Activated naive CD4-positive, alpha-beta T cell treated with Interleukin-2 at 50 U/mL for 16 hours (primary cell): ENCODE measurements at places on chromosomes 12 and 14.

DNA sequence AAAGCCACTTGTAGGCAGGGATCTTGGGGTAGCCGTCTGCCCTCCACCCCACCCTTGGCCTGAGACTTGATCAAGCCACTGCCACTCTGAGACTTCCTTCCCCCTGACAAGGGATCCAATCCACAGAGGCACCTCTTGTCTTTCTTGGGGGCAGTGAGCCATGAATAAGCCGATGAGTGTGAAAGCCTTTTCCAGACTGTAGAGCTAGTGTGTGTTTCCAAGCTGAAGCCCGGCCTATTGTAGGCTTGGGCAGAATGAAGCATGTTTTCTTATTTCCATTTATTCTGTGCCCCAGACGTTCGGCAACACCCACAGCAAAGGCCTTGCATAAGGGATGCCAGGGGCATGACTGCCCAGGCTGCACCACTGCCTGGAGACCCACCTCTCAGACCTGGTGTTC, 991.6 kb downstream of the BCL11B start:
- DNase-seq: no peak

GRCh38 chr12:90261283-90261682, 552.6 kb upstream of the ATP2B1 start:
- DNase-seq: no peak

- no peak for DNase-seq
These were observed 29.9 kb upstream of the YBX3 start for GRCh38 chr12:10753059-10753458.

DNA sequence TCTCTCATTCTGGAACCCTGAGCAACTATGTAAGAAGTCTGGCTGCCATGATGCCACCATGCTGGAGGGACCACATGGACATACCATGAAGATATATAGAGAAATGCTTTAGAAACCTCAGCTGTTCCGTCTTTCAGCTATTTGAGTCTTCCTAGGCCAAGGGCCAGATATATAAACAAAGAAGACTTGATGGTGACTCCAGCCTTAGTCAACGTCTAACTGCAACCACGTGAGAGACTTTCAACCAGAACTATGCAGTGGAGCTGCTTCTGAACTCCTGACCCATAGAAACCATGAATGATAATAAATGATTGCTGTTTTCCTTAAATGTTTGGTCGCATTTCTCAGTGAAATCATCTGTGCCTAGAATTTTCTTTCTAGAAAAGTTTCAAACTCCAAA, 20.0 kb upstream of the KITLG start:
- no peak for DNase-seq

DNA sequence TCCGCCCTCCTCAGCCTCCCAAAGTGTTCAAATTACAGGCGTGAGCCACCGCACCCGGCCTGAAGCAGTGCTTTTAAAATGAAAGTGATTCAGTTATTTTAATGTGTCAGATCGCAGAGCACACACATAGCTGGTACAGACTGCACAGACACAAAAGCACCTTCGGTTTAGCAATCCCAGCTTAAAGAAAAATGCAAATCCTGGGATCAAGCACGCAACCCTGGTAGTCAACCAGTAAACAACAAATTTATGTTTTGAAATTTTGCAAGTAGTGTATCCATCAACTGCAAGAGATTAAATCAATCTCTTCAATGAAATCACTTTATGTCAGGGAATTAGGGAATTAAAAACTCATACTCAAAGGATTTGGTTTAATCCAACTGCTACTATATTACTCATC, 28.4 kb downstream of the SLC38A1 start:
- DNase-seq: no peak

GRCh38 chr12:106657488-106657887, 74.7 kb downstream of the RFX4 start:
- no peak for DNase-seq

GRCh38 chr12:30630076-30630978, 65.3 kb downstream of the IPO8 start:
- DNase-seq: no peak

DNA sequence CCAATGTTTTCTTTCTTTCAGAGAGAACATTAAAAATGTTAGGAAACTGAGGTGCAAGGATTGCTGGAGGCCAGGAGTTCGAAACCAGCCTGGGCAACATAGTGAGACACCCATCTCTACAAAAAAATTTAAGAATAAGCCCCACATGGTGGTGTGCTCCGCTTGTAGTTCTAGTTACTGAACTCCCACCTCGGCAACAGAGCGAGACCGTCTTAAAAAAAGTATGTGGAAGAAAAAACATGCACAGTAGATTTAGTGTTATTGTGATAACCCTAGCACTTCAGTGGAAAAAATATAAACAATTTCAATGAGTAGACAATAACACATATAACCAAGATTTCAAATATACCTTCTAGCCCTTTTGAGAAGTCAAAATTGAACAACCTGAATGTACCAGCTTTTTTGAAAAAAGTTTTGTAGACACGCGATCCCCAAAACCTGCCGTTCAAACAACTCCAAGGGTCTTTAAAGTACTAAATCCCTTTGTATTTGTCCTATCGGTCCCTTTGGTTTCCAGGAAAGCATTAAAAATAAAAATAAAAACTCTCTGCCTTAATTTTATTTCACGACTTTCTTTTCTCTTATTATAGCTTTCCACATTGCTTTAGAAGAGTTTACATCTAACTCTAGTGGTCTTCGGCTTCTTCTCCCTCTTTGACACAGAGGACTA, 1.0 kb upstream of the ANO6 start:
- DNase-seq: no peak

DNA sequence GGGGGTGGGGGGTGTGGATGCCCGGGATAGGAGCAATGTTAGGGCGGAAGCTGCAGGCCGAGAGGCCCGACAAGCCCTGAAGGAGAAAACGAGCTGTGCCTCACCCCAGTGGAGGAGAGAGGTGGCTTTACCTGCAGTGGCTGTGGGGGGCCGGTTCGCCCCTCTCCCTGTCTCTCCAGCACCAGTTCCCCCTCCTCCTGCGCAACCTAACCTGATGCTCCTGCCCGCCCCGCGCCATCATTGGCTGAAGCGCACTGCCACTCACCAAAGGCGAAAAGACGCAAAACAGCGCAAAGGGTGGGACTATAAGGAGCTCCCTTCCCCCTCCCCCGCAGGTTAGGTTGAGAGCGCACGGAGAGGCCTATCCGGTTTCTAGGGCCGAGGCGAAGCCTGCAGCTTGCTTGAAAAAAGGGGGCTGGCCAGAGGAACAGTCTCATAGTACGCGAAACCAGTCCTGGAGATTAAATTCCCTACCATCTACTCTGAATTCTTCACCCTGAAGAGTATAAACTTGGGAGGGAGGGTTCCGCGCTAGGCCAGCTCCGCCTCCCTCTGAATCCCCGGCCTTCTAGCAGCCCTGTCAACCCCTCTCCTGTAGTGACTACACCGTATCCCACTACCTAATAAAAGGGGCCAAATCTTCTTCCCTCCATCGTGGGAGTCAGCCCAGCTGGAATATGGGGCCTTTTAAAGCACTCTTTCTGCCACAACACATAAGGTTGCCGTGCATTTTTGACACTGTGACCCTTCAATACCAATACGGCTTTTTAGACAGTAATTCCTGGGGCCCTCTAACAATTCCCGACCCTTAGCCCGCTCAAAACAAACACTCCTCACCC, 18.6 kb downstream of the CHD8 start:
- peak; percentile 99 for DNase-seq

GRCh38 chr14:73944432-73945158, 5.3 kb downstream of the FAM161B start:
- no peak for DNase-seq

- DNase-seq: no peak
These were observed 5.8 kb downstream of the KTN1 start for GRCh38 chr14:55585854-55586253.

DNA sequence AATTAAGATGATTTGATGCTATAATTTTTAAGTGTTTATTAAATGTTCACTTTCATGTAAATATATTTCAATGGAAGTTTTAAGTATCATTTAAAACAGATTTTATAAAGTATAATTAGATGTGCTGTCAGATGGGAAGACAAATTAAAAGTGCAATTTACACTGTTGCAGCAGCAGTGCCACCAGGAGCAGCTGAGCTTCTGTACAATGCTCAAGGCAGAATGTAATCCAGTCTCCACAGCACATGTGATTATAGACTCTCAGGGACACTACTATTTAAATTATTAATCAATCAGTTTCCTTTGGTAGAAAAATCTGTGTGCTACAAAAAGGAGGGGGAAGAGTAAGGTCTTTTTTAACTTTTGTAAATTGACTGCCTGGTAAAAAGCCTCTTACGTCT, 285.7 kb upstream of the USP15 start:
- no peak for DNase-seq

GRCh38 chr14:34713681-34714319, 593 bp downstream of the CFL2 start:
- DNase-seq: peak; percentile 58

GRCh38 chr14:97878206-97878605, 1081.0 kb downstream of the VRK1 start:
- DNase-seq: no peak

GRCh38 chr12:60834806-60835205, 1239.0 kb downstream of the SLC16A7 start:
- DNase-seq: no peak

GRCh38 chr12:98370976-98371375, 144.4 kb upstream of the TMPO start:
- no peak for DNase-seq

DNA sequence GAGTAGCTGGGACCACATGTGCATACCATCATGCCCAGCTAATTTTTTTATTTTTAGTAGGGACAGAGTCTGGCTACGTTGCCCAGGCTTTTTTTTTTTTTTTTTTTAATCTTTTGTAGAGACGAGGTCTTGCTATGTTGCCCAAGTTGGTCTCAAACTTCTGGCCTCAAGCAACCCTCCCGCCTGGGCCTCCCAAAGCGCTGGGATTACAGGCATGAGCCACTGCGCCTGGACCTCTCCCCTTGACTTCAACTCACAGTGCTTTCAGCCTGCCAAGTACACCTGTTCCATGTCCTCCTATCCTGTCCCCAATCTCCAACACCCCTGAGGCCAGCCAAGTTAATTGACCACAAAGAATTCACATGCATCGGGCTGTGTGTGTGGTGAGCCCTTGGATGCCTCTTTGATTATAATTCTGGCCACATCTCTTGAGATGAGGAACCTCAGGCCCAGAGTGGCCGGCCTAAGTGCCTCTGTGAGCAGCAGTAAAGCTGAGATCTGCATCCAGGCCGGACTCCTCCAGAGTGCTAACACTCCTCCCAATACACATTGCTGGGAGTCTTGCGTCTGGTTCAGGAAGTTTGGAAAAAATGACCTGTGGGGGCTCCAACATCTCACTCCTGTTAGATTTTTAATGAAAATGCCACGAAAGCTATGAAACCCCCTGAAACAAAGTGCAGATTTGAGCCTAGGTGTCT, 6.8 kb downstream of the RAB35 start:
- DNase-seq: no peak

DNA sequence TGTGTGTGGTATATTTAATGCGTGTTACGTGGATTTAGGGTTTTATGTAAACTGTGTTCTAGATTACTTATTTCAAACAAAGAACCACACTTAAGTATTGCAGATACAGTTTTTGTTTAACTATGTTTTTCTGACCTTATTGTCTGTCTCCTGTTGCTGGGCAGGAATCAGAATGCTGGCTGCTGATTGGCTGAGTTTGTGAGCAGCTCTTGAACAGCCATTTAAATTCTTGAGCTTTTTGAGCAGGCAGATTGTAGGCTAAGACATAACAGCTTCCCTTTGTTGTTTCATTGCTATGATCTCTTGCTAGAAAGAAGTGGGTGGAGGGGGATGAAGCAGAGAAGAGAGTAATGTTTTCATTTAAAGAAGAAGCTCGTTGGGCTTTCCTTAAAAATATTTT, 52.2 kb downstream of the ATF7IP start:
- peak; percentile 65 for DNase-seq

GRCh38 chr14:36442824-36443241, 77.2 kb downstream of the NKX2-1 start:
- no peak for DNase-seq

DNA sequence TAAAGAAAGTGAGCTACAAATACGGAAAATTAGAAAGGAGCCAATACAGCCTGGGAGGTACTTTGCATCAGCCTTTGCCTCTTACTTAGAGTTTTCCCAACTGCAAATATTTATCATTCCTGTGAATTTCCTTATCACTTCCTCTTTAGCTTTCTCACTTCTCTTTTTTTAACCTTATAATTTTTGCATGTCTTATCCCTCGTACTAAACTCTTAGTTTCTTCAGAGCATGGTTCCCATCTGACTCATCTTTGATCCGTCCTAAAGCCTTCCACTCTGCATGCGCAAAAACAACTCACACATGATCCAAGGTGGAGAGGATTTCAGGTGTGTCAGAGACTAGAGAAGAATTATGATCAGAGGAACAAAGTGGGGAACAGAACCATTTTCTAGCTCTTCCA, 9.6 kb upstream of the SNAPC1 start:
- no peak for DNase-seq

GRCh38 chr14:59465316-59466135, at the start of gene GPR135:
Gene GPR135, minus strand, starts transcription at chr14:59465380. Its CDS starts 154 bp downstream, at chr14:59465226.
- no peak for DNase-seq

DNA sequence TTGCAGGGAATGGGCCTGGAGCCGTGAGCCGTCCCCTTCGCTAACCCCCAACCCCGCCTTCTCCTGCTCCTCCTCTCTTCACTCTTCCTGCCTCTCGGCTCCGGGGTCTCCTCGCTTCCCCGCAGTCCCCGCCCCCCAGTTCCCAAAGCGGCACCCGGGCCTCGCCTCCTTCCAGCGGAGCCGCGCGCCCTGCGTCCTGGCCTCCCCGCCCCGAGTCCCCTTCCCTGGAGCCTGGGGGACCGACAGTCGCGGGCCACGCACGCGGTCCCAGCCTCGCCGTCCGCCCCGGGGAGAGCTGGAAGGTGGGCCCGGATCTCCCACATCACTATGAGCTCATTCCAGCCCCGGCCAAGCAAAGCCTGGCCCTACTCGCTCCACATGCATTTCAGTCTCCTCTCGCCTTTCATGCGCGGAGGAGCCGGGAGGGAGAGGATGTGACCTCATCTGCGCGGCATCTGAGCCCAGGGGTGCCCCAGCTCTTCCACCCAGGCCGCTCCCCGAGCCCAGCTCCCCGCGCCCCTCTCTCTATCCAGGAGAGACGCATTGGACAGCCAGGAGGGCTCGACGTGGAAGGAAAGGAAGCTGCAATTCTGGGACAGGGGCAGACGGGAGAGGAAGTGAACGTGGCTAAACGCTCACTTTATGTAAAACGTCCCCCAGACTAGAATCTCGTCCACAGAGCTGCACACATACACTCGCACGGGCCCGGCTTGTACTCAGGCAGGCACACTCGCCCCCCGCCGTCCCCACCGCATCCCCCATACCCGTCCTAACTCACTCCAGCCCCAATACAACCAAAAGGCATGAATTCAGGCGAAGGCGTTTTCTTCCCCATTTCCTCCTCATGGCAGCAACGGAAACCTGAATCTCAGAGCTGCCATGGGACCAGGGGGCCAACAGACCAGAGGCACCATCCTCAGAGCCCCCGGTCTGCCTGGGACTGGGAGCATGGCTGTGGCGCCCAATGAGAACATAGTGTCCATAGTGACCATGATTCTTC, 108.7 kb upstream of the CCND2 start:
- DNase-seq: peak; percentile 62

GRCh38 chr12:119902084-119902509, 25.0 kb upstream of the CIT start:
- peak; percentile 78 for DNase-seq

DNA sequence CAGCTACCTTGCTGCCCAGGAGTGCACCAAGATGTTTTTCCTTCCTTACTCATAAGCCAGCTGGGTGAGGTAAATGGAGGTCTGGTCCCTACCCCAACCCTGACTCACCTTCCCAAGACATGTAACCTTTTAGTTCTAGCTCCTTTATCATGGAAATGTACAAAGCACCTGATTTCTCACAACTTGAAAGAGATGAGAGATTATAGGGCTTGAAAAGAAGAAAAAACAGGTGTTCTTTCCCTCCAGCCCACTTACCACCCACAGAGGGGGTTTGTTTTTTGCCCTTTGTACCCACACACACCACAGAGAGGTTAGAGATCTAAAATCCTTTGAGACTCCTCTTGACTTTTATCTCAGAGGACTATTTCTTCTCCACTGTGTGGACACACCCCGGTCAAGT, 21.1 kb downstream of the PLXNC1 start:
- DNase-seq: peak; percentile 31
